Chondrocyte (in vitro differentiated cells): ENCODE measurements at places on chromosomes 1 and 21. TPM values are rescaled to one million over a fixed set of nuclear protein-coding genes. Genes with fewer than 3 reads are reported as not detected.

- H3K27me3 ChIP-seq: peaks cover 12% of the 10 kb centered on the region
- no peak overlapping the region for H3K27ac ChIP-seq
- H3K4me1 ChIP-seq: peaks cover 15% of the 10 kb centered on the region
- no peak overlapping the region for H3K4me3 ChIP-seq
- H3K36me3 ChIP-seq: no peaks in the 10 kb centered on the region
- no peak for DNase-seq
Measured at GRCh38 chr1:231091831-231092301, 51.8 kb upstream of the FAM89A start.

- H3K27ac ChIP-seq: no peak overlapping the region
- no peak overlapping the region for H3K4me3 ChIP-seq
- no peaks in the 10 kb centered on the region for H3K4me1 ChIP-seq
Measured at GRCh38 chr1:185224132-185224531, 67.2 kb downstream of the SWT1 start.

The LCE2B gene
- total RNA-seq: not detected in 3 replicates

The NFASC gene
- total RNA-seq: 0.20 to 0.28 TPM in 2 of 3 replicates, not detected in the other

The RSPO1 gene
- total RNA-seq: not detected in 3 replicates

DNA sequence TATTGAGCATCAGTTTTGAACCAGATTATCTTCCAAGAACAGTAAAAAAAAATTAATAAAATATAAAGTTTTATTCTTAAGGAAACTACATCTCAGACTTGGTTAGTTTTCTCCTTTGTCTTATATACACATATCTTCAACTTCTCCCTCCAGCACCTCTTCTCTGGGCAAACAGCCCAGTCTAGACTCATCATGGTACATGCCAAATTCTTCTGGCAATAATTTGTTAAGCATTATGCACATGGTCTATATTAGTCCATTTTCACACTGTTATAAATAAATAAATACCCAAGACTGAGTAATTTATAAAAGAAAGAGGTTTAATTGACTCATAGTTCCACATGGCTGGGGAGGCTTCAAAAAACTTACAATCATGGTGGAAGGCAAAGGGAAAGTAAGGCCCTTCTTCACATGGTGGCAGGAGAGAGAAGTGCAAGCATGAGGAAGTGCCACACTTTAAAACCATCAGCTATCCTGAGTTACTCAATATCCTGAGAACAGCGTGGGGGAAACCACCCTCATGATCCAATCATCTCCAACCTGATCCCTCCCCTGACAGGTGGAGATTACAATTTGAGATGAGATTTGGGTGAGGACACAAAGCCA lies 108.7 kb upstream of the RNPC3 start:
- H3K36me3 ChIP-seq: no peaks in the 10 kb centered on the region
- H3K27me3 ChIP-seq: no peaks in the 10 kb centered on the region
- DNase-seq: no peak
- no peak overlapping the region for H3K4me3 ChIP-seq

- H3K27me3 ChIP-seq: no peaks in the 10 kb centered on the region
- no peak for DNase-seq
- H3K27ac ChIP-seq: no peak overlapping the region
- H3K4me1 ChIP-seq: peaks cover 27% of the 10 kb centered on the region
Measured at GRCh38 chr1:218617986-218618385, 272.9 kb downstream of the TGFB2 start.
